Fibroblast of skin of abdomen (primary cell): ENCODE measurements at places on chromosomes 7 and 10.

- no peak for DNase-seq
These were observed 13.7 kb upstream of the PDLIM1 start for GRCh38 chr10:95304463-95304862.

DNA sequence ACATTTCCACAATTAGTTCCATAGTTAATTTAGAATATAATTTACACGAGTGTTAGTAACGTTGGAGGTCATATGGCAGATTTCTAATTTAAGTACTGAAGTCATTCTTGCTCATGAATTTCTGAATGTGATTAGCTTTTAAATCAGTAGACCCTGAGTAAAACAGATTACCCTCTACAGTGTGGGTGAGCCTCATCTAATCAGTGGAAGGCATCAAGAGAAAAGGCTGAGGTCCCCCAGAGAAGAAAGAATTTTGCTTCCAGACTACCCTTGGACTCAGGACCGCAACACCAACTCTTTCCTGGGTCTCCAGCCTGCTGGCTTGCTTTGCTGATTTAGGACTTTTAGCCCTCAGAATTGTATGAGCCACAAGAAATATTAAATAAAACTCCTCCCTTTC lies 33.2 kb downstream of the IFT22 start:
- no peak for DNase-seq

GRCh38 chr7:115526278-115526677 lies 504.3 kb downstream of the TFEC start:
- DNase-seq, result no peak

- DNase-seq, result no peak
These were observed 59.6 kb upstream of the SP4 start for GRCh38 chr7:21368317-21368716.

DNA sequence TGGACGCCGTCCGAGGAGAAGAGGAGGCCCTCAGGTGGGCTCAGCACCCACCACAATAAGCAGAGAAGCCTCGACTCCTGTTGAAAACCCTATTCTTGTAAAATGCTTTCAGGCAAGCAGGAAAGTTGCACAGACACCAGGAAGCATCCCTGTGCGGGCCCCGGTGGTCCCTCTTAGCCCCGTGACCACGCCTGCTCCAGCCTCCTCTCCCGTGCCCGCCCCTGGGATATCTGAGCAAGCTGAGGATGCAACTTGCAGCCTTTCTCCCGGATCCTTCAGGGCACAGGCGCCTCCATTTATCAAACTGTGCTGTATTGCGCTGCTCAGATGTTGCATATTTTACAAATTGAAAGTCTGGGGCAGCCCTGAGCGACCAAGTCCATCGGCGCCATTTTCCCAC lies 72.7 kb downstream of the CFAP46 start:
- no peak for DNase-seq

DNA sequence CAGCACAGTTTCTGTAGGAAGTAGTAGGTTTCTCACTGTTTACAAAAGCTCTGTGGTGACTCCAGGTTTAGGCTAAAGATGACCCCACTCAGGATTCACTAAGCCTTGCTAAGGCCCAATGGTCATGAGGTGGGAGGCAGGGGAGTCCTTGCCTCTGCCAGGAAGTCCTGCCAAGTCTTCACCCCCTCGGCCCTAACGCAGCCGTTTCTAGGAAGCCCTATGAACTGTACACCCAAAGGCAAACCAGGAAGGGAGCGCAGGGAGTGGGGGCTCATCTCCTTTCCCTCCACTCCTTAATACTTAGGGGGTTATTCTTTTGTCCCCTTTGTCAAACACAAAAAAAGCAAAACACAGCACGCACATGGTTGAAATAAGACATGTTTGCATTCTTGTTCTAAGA lies 64.6 kb downstream of the CTBP2 start:
- no peak for DNase-seq

DNA sequence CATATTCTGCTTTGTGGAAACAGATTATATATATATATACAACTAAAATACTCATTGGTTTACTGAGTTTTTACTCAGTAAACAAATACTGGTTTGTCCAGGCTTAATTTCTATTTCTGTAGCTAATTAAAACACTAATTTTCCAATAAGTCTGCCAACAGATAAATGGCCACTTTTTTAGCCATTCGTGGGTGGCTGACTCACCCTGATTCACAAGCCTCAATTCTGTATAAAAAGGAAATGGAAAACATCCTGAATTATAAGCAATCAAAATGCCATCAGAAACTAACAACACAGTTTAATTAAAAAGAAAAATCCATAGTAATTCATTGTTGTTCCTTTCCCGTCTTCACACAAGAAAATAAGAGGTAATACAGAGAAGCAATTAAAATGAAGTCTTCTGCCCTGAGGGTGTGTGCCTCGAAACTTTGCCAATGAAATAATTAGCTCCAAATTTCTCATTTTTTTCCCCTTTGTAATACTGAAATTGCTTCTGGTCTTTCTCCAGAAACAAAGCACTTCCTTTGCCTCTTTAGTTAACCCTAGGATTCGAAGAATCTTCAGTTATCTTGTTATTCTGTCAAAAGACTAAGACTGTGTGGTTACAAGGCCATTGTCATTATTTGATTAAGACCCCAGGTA lies 118.7 kb upstream of the PTN start:
- peak; percentile 55 for DNase-seq
